ENCODE measurements at places on chromosomes 12 and 14.

GRCh38 chr12:96164951-96165811, 29.0 kb upstream of the ELK3 start:
- no peak overlapping the region for H3K27ac ChIP-seq
- H3K36me3 ChIP-seq, result no peaks in the 10 kb centered on the region
- no peaks in the 10 kb centered on the region for H3K27me3 ChIP-seq
- H3K4me1 ChIP-seq, result peaks cover 4% of the 10 kb centered on the region

DNA sequence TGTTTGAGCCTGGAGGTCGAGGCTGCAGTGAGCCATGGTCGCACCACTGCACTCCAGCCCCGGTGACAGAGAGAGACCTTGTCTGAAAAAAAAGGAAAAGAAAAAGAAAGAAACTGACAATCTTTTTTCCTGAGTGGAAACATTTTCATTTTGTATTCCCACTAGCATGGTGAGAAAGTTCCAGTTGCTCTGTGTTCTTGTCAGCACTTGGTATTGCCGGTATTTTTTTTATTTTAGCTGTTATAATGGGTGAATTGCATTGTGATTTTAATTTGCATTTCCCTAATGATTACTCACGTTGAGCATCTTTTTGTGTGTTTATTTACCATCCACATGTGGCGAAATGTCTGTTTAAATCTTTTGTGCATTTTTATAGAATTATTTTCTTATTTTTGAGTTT, 25.6 kb downstream of the GLT8D2 start:
- H3K4me1 ChIP-seq, result no peaks in the 10 kb centered on the region
- no peak for DNase-seq
- H3K4me3 ChIP-seq, result no peak overlapping the region
- no peaks in the 10 kb centered on the region for H3K27me3 ChIP-seq

DNA sequence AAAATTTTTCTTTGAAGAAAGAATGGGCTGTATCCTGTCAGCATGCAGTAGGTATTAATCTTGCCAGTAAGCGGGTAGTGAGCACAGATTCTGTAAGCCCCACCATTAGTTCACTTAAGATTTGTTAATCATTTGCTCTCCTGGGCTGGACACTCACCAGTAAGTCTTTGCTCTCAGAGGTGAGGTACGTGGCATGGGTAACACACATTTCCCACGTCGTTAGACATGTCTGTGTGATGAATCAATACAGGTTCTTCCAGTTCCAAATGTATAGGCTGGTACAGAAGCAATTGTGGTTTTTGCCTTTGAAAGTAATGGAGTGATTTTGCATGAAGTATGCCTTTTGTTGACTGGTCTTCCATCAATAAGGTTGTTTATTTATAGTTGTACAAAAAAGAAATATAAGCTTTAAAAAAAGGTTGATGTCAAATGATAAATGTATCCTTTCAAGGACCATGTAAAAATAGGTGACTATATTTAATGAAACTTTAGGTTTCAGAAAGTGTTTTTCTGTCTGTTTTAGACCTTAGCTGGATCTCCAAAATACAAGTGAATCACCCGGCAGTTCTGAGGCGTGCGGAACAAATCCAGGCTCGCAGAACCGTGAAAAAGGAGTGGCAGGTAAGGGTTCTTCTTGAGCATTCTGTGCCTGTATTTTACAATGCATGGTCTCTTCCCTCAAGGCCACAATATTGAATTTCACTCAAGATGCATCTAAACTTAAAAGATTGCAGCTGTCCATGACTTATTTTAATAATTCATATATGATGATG, 45.5 kb downstream of the DERA start:
- H3K4me1 ChIP-seq, result no peaks in the 10 kb centered on the region
- no peak overlapping the region for H3K27ac ChIP-seq
- H3K4me3 ChIP-seq, result no peak overlapping the region

- no peaks in the 10 kb centered on the region for H3K27me3 ChIP-seq
- no peak overlapping the region for H3K27ac ChIP-seq
- no peaks in the 10 kb centered on the region for H3K4me1 ChIP-seq
- no peak overlapping the region for H3K4me3 ChIP-seq
Measured at GRCh38 chr14:27605282-27605681, 1007.4 kb upstream of the NOVA1 start.

GRCh38 chr12:120215357-120215735, 14.4 kb upstream of the RPLP0 start:
- H3K4me3 ChIP-seq, result no peak overlapping the region
- no peak overlapping the region for H3K27ac ChIP-seq
- no peaks in the 10 kb centered on the region for H3K27me3 ChIP-seq
- peaks cover 12% of the 10 kb centered on the region for H3K4me1 ChIP-seq

GRCh38 chr12:51441583-51441982, 17.0 kb downstream of the SLC4A8 start:
- H3K36me3 ChIP-seq, result no peaks in the 10 kb centered on the region
- DNase-seq, result no peak
- H3K4me3 ChIP-seq, result no peak overlapping the region

DNA sequence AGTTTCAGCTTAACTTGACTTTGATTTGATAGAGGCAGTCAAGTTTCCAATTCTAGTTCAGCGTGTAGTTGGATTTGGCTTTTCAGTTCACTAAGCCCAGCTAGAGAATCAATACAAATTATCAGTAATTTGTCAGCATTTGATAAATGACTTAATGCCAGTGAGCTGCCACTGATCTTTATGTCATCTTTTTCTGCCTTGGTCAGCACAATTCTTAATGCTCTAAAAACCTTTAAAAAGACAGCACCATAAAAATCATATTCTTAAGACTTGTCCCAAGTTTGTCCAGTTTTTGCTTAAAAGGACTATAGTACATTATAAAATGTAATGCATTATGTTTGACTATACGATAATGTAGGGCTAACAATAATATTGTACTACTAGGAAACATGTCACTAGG, 920.5 kb downstream of the LRFN5 start:
- no peaks in the 10 kb centered on the region for H3K27me3 ChIP-seq
- no peaks in the 10 kb centered on the region for H3K4me1 ChIP-seq
- H3K36me3 ChIP-seq, result no peaks in the 10 kb centered on the region
- no peak for DNase-seq

DNA sequence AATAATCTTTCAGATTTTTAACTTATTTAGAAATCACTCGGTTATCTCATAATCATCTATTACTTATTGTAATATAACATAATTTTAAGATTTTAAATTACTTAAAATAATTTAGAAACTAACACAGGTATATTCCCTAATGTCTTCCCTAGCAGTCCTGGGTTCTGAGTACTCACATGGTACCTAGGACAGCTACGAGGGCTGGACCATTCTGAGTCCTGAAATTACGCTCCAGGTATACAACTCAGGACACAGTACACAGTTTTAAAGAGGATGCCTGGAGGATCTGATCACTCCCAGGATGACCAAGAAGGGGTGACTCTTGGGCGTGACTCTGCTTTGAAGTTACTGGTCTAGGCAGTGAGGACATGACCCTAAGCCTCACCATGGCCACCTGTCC, 9.1 kb upstream of the RASSF8 start:
- no peaks in the 10 kb centered on the region for H3K36me3 ChIP-seq
- no peak overlapping the region for H3K27ac ChIP-seq
- H3K4me1 ChIP-seq, result no peaks in the 10 kb centered on the region

DNA sequence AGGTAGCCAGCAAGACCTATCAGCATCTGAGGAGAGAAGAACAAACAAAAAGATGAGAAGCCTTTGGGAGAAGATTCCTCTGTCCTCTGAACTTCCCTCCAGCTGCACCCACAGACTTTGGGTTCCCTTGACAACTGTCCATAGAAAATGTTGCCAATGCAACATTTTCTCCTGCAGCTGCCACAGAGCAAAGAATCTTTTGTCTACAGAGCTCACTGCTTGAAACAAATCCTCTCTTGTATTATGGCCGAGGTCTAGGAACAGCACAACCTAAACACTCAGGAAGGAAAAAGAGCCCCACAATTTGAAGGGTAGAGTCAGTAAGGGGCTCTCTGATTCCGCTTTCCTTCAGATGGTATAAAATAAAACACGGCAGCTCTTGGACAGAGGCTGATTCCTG, 14.3 kb downstream of the POMT2 start:
- no peaks in the 10 kb centered on the region for H3K36me3 ChIP-seq
- DNase-seq, result peak; percentile 84
- no peak overlapping the region for H3K4me3 ChIP-seq
- H3K27me3 ChIP-seq, result no peaks in the 10 kb centered on the region

GRCh38 chr14:70108419-70108818, 80.3 kb downstream of the SLC8A3 start:
- no peaks in the 10 kb centered on the region for H3K4me1 ChIP-seq
- DNase-seq, result peak; percentile 71
- no peaks in the 10 kb centered on the region for H3K36me3 ChIP-seq
- no peak overlapping the region for H3K4me3 ChIP-seq
- no peak overlapping the region for H3K27ac ChIP-seq

GRCh38 chr12:111758120-111758561, 8.6 kb upstream of the ALDH2 start:
- H3K27me3 ChIP-seq, result no peaks in the 10 kb centered on the region
- peaks cover 56% of the 10 kb centered on the region for H3K36me3 ChIP-seq
- no peak for DNase-seq
- H3K27ac ChIP-seq, result peak overlapping the region; percentile 40

GRCh38 chr12:109832541-109833306, 474 bp downstream of the TRPV4 start:
- no peak overlapping the region for H3K27ac ChIP-seq
- H3K4me1 ChIP-seq, result peaks cover 22% of the 10 kb centered on the region
- DNase-seq, result no peak

GRCh38 chr12:31316891-31317290, 9.1 kb downstream of the SINHCAF start:
- H3K36me3 ChIP-seq, result no peaks in the 10 kb centered on the region
- peak overlapping the region; percentile 31 for H3K4me3 ChIP-seq
- no peak for DNase-seq
- H3K27me3 ChIP-seq, result no peaks in the 10 kb centered on the region
- H3K27ac ChIP-seq, result no peak overlapping the region

- no peaks in the 10 kb centered on the region for H3K27me3 ChIP-seq
- no peak overlapping the region for H3K27ac ChIP-seq
- no peak for DNase-seq
- no peaks in the 10 kb centered on the region for H3K36me3 ChIP-seq
- H3K4me1 ChIP-seq, result no peaks in the 10 kb centered on the region
Measured at GRCh38 chr14:97097296-97097695, 300.1 kb downstream of the VRK1 start.

DNA sequence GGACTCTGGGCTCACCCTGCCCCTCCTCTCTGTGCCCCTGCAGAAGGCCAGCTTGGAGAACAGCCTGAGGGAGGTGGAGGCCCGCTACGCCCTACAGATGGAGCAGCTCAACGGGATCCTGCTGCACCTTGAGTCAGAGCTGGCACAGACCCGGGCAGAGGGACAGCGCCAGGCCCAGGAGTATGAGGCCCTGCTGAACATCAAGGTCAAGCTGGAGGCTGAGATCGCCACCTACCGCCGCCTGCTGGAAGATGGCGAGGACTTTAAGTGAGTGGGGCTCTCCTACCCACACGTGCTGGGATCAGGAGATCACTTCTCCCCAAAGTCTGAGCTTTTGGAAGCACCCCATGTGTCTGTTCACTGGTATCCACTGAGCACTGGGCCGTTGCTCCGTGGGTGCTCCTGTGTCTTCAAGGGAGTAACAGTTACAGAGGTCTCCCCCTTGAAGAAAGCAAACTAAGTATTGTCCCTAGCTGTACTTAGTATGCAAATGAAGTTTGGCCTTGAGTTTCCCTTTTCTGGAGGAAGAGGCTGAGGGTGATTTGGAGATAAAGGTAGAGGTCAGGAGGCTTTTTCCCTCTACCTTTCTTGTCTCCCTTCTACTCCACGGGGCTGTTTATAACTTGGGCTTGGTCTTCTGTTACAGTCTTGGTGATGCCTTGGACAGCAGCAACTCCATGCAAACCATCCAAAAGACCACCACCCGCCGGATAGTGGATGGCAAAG, 3.3 kb downstream of the KRT18 start:
- H3K4me3 ChIP-seq, result no peak overlapping the region
- no peak overlapping the region for H3K27ac ChIP-seq
- H3K36me3 ChIP-seq, result no peaks in the 10 kb centered on the region
- H3K4me1 ChIP-seq, result peaks cover 12% of the 10 kb centered on the region
- DNase-seq, result no peak
- H3K27me3 ChIP-seq, result peaks cover 12% of the 10 kb centered on the region

DNA sequence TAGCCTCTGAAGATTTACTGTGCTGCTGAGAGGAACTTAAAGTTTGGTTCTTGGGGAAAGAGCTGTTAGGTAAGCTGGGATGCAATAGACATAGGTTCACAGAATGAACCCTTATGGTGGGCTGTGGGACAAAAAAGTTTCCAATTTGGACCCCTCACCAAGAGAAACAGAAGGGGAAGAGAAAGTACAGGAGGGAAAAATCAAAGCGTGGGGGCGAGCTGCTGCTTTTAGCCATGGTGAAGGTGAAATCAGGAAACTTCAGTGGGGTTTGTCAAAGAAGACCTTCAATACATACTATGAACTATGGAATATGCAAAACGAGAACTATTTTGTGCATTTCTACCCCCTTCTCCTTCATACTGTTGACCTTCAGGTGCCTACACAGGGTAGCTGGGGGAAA, 10.6 kb upstream of the NINJ2 start:
- no peaks in the 10 kb centered on the region for H3K27me3 ChIP-seq
- H3K4me3 ChIP-seq, result no peak overlapping the region
- H3K4me1 ChIP-seq, result no peaks in the 10 kb centered on the region

DNA sequence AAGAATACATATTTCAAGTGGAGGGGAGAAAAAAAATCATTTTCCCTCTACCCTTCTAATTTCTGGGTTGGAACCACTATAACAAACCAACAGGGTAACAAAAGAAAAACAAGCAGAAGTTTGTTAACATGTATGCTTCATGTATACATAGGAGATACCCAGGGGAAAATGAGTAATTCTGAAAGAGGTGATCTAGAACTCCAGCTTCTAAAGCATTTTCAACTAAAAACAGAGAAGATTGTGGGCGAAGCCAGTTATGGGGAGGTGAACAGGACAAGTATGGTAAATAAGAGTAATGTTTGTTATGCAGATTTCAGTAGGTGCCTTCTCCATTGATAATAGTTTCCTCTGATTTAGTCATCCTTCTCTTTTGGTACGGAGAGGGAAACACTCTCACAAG, 16.7 kb downstream of the FNTB start:
- DNase-seq, result no peak
- H3K36me3 ChIP-seq, result peaks cover 9% of the 10 kb centered on the region
- no peak overlapping the region for H3K27ac ChIP-seq
- no peaks in the 10 kb centered on the region for H3K4me1 ChIP-seq
- H3K27me3 ChIP-seq, result no peaks in the 10 kb centered on the region
- H3K4me3 ChIP-seq, result no peak overlapping the region

DNA sequence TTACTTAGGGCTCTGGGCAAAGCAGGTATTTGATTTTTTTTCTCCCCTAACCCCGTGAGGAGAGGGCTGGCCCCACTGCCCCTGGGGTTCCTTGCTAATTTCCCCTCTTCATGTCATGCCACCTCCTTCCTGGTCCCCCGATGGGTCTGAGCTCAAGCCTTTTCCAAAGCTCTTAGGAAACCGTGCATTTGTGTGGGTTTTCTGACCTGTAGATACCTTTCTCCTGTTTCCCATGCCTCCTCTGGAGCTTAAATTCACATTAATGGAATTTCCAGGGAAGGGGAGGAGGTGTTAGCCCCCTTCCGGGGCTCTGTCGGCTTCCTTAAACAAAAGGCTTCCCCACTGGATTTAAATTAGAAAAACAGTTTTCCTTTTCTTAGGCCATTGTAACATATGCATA, 12.6 kb downstream of the SFSWAP start:
- peaks cover 61% of the 10 kb centered on the region for H3K36me3 ChIP-seq
- no peak overlapping the region for H3K27ac ChIP-seq
- no peaks in the 10 kb centered on the region for H3K27me3 ChIP-seq
- DNase-seq, result no peak
- no peaks in the 10 kb centered on the region for H3K4me1 ChIP-seq
